ENCODE measurements at places on chromosomes 1 and 21.
A peak's percentile ranks its signal among the peaks of the same experiment; 100 is the strongest.

- DNase-seq = no peak
Observed at GRCh38 chr1:169848456-169848855, 45.2 kb downstream of the SCYL3 start.

DNA sequence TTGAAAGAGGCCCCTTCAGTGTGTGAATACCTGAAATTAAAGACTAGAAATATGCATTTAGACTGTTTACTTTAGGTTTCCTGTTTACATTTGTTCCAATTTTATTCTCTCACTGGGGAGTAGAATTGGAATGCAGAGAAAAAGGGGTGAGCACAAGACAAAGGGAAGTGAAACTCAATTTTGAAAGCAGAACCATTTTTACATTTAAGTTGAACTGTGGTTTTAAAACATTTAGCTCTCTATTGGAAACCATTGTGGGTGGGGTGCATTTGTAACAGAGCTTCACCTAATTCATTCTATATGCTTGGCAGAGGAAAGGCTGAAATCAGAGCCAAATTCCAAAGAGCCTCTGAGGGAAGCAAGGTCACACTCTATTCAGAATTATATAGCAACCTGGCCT lies 235.3 kb upstream of the C1orf105 start:
- DNase-seq = no peak

DNA sequence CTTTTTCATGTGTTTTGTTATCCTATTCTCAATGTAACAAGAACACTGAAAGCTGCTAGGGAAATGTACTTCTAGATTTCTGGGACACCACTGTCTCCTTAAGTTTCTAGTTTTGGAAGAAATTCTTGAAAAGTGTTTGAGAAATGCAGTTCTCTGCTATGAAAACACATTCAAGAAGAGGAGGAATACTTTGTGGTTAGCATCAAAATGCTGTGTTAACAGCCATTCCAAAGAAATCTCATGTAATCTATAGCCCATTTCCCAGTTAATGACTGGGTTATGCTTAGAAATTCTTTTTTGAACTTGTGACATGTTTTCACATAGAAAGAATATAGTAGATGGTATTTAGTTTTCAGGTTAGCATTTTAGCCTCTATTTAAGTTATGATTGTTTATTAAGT lies 6.0 kb downstream of the RAVER2 start:
- DNase-seq = no peak

DNA sequence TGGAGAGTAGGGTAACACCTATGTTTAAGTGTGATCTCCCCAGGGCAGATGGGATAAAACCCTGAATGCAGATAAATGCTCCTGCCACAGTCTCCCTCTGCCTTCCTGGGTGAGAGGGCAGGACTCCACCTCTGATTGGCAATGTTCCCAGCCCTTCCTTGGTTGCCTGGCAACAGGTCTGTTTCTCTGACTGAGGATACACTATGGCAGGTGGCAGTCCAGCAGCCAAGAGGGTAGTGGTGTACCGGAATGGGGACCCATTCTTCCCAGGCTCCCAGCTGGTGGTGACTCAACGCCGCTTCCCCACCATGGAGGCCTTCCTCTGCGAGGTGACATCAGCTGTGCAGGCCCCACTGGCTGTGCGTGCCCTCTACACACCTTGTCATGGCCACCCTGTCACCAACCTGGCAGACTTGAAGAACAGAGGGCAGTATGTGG lies at the start of gene DCDC2B:
Gene DCDC2B (plus strand): TSS at position 199 of the 438 bp plus-strand sequence. CDS start 5 bp downstream, at position 204.
- peak; percentile 67 for DNase-seq

- peak; percentile 53 for DNase-seq
Observed at GRCh38 chr1:93681101-93681988, at the start of gene BCAR3. BCAR3 (minus strand) TSS chr1:93681837; CDS start chr1:93674930, 6,907 bp downstream.

GRCh38 chr1:204446413-204447111 lies 34.9 kb upstream of the PPP1R15B start:
- DNase-seq = peak; percentile 82

GRCh38 chr1:212286556-212287131 lies 1.4 kb downstream of the PPP2R5A start:
- DNase-seq = no peak

DNA sequence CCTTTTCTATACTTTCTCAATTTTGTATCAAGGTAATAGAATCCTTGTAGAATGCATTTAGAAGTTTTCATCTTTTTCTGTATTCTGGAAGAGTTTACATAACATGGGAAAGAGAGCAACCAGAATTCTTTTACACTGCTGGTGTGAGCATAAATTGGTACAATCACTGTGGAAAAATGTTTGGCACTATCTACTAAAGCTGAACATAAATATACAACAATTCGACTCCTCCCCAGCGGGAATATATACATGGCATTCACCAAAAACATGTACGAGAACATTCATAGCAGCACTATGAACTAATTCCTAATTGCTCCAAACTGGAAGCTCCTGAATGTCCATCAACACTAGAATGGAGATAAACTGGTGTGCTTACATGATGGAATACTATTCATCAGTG lies 1.8 kb upstream of the ACBD6 start:
- no peak for DNase-seq

GRCh38 chr1:48644905-48645605 lies 131.6 kb downstream of the BEND5 start:
- DNase-seq = no peak

GRCh38 chr1:39490596-39491145 lies 765 bp upstream of the BMP8A start:
- DNase-seq = no peak

- no peak for DNase-seq
Observed at GRCh38 chr1:243964915-243965314, 86.2 kb upstream of the ZBTB18 start.

All from NCI-H2227 treated with DMSO at 0.1 percent for 48 hours (cell line).